ENCODE measurements at places on chromosomes 16 and 17.
A peak's percentile ranks its signal among the peaks of the same experiment; 100 is the strongest.

GRCh38 chr16:30805056-30805369, 18.0 kb upstream of the ZNF629 start:
- DNase-seq: no peak

DNA sequence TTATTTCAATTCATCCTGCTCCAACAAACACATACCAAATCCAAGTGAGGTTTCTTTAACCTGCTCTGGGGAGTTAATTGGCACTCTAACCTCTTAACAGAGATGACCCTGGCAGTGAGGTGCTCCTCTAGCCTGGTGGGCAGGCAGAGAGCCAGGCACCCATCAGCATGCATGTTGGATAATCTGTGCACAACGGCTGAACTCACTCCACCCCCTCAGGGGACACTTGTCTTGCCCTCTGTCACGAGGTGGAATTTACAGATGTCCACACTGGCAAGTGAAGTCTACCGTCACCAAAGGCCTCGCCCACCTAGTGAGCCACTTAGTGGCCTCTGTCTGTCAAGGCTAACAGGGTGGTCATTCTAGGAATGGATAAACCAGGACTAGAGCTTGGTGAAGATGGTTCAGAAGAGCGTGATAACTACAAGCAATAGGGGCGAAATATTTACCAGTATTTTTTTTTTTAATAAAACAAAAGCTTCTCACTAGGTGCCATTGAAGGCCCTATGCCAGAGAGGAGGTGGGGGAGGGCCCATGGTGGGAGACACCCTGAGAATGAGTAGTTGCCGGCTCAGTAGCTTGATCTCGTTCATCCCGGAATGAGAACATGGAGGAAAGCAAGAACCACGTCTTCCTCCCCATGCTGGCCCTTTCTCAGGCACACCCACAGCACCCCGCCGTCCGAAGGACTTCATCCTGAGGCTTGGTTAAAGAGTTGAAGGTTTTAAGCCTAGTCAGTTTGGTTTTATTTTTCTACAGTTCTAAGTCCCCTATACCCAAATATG, 25.2 kb downstream of the PLD6 start:
- no peak for DNase-seq

DNA sequence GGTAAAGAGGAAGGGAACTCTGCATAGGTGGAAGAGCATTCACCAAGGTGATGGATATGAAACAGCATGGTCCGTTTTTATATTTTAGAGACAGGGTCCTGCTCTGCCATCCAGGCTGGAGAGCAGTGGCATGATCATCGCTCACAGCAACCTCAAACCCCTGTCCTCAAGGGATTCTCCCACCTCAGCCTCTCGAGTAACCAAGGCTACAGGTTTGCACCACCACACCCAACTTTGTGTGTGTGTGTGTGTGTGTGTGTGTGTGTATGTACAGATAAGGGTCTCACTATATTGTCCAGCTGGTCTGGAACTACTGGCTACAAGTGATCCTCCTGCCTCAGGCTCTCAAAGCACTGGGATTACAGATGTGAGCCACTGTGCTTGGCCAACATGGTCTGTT, 77.5 kb upstream of the NACA2 start:
- no peak for DNase-seq

- DNase-seq: no peak
Observed at GRCh38 chr16:56919099-56919800, 12.7 kb upstream of the HERPUD1 start.

- DNase-seq: no peak
Observed at GRCh38 chr16:47067203-47067602, 76.5 kb downstream of the NETO2 start.

DNA sequence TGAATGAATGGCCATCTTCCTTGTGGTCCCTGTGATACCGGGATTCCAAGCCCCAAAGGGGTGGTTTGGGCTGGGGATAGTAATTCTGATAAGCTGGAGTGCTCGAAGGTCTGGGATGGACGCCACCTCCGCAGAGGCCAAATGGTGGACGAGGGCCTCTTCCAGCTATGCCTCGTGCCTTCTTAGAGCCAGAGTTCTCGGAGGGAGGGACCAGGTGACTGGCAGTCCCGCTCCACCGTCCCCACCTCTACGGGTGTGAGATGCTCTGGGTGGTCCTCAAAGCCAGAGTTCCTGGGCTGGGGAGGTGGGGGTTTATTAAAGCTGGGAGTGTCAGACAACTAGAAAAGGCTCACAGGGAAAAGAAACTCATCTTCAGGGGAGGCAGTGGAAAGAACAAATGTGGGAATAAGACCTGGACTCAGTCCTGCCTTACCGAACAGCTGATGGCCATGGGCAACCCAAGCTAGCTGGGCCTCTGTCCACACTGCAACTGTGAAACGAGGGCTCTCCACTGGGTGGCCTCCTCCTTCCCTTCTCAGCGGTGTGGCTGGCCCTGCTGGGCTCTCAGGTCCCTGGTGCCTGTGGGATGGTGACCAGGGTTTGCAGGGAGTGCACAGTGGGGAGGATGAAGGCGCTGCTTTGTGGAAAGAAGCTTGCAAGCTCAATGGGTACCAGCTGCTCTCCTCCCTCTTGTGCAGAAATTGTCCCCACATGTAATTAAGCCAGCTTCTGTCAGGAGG, 75.2 kb downstream of the N4BP1 start:
- DNase-seq: no peak

DNA sequence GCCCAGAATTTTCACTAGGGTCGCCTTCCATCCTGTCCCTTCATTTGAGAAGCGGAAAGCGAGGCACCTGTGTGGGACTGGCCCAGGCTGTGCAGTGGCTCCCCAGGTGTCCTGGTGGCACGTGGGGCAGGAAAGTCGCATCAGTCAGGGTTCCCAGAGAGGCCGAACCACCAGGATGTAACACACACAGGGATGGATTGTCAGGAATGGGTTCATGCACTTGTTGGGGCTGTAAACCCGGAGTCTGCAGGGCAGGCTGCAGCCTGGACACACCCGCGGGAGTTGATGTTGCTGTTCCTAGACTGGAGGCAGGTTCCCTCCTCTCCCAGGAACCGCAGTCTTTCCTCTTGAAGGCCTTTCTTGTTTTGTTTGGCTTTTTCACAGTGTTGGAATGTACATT, 30.7 kb upstream of the RPTOR start:
- no peak for DNase-seq

- DNase-seq: no peak
Observed at GRCh38 chr17:45101546-45101882, 30.8 kb downstream of the PLCD3 start.

GRCh38 chr17:3602499-3602898, 6.7 kb downstream of the TRPV1 start:
- DNase-seq: peak; percentile 62

Data from suppressor macrophage treated with lipopolysaccharide for 1 hour (primary cell).